Sciatic nerve (tissue), 2 donors: ENCODE measurements at places on chromosomes 12 and 14.

DNA sequence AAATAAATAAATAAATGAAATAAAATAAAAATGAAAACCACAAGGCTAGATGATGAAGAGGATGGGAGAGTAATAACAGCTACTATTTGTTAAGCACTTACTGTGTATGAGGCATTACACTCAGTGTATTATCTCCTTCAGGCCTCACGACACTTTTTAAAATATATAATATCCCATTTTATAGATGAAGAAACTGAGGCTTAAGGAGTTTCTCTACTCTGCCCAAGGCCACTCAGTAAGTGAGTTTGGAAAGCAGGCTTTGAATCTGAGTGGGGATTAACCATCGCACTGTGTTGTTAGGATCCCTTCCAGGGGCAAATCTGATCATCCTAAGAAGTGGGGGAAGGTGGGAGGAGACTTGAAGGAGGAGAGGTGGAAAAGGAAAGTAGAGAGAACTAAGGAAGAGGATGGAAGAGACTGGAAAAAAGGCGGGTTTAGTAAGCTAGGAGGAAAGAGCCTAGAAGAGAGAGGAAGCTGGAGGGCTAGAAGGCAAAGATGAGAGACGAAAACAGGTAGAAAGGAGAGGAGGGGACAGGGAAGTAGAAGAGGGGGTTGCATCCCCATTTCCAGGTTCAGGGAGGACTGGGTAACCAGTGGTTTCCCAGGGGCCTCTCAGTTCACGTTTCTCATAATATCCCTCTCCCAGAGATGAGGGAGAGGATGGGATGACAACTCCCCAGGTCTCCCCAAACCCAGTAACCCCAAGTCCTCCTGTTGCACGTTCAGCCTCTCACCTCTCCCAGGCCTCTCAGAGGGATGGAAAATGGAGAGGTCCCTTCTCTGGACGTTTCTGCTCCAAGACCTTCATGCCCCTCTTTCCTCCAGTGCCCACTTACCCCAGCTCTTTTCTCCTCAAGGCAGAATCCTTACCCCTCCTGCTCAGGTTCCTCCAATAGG is 1.7 kb downstream of the STAT6 start:
- DNase-seq = no peak

DNA sequence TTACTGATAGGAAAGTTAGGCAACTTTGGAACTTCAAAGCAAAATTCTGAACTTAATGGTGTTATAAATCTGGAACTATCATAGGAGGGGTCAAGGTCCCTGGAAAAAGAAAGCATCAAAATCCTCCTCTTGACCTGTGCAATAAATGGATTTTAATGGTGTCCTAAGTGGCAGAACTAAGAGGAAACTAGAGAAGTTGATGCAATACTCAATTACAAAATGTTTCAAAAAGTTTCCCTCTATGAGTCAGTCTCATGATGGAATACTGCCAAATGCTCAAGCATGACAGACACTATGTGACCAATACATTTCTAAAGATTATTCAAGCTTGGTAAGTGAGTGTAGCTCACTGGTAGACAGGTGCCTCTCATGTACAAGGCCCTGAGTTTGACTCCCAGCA is 47.7 kb upstream of the ERGIC2 start:
- no peak for DNase-seq

- no peak for DNase-seq
Observed at GRCh38 chr12:1562813-1563407, 31.5 kb downstream of the FBXL14 start.

GRCh38 chr12:3511760-3512159 is 20.8 kb downstream of the PRMT8 start:
- DNase-seq = no peak

GRCh38 chr12:93978553-93978952 is 169.8 kb upstream of the PLXNC1 start:
- no peak for DNase-seq
